ENCODE measurements at places on chromosomes 7 and 10. TPM values are rescaled to one million over a fixed set of nuclear protein-coding genes. Genes with fewer than 3 reads are reported as not detected.

TRPV5 gene
- total RNA-seq: not detected

ACHE gene
- total RNA-seq: 0.84 TPM

DNA sequence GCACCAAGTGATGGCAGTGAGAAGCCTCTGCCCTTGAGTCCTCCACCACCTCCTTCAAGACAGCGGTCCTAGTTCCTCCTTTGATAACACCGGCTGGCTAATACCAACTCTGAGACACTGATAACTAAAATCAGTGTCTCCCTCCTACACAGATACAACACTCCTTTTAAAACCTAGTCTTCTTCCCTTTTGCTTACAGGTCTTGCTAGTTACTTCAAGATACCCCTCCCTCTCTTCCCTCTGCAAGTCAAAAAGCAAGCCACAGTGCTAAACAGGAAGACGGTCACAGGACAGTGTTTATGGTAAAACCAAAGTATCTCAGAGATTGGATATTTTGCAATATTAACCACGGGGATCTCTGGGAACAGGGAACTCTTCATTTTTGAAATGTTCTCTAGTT lies 4.6 kb downstream of the AKR1B1 start:
- DNase-seq: no peak

LIPN gene
- total RNA-seq: not detected
